ENCODE measurements at places on chromosomes 1 and 21.

- no peak for DNase-seq
These were observed 7.6 kb downstream of the PTGS2 start for GRCh38 chr1:186672596-186672995.

DNA sequence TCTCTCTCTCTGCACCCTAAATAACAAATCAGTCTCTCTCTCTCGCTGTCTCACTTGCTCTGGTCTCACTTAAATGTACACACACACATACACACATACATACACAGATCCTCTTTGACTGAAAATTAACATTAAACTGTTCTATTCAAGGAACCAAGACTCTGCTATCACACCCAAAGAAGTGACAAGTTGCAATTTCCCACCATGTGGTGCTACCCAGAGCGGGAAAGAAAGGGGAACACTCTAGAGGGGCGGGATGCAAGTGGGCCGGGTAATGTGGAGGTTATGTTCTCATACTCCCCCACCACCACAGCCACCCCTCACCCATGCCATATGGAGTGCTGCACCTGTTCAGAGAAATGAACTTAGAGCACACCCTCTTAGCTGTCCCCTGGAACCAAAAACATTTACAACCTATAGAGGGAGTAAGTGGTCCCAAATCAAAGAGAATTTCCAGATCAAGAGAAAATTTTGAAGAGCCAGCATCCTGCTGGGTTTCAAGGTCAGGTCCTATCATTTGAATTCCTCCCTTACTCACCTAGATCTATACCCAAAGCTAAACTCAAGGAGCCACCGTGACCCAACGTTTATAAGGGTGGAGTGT lies 319.4 kb downstream of the BRINP2 start:
- no peak for DNase-seq

DNA sequence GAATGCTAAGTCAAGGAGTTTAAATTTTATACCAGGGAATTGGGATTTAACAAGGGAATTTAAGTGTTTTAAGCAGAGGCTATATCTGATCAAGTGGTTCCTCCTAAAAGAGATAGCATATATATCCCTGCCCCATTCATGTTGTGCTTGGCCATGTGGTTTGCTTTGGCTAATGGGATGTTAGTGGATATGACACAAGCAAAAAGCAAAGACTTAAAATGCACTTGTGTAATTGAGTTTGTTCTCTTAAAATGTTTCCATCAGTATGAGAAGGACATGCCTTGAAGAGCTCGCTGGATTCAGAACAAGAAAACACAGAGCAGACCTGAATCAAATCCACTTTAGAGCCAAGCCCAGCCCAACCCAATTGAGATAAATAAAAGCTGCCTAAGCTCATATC lies 22.4 kb downstream of the C1orf87 start:
- no peak for DNase-seq

- DNase-seq = no peak
These were observed 42.4 kb upstream of the COA6 start for GRCh38 chr1:234330843-234331215.

GRCh38 chr1:196376630-196377328 lies 231.5 kb downstream of the KCNT2 start:
- DNase-seq = no peak

DNA sequence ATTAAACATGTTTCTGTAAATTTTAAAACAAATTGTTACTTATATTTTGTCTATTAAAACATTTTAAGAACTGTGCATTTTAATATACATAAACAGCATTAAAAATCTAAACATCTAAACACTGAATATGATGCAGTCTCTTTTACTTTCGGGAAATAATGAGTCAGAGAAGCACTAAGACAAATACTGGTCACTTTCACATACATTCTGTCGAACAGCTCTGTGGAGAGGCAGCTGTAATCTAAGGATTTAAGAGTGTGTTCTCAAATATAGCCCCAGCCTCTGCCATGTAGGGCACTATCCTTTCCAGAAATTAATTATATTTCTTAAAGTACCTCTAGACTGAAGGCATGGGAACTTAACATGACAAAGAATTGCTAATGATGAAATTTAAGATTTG lies 89.6 kb upstream of the PTGFR start:
- no peak for DNase-seq

GRCh38 chr1:236063919-236064673 lies 794 bp downstream of the NID1 start:
- DNase-seq = no peak

GRCh38 chr1:212950243-212951125 lies at the start of gene VASH2:
Gene VASH2 (plus strand): TSS chr1:212950541. CDS start chr1:212951543, 1,002 bp downstream.
- no peak for DNase-seq

DNA sequence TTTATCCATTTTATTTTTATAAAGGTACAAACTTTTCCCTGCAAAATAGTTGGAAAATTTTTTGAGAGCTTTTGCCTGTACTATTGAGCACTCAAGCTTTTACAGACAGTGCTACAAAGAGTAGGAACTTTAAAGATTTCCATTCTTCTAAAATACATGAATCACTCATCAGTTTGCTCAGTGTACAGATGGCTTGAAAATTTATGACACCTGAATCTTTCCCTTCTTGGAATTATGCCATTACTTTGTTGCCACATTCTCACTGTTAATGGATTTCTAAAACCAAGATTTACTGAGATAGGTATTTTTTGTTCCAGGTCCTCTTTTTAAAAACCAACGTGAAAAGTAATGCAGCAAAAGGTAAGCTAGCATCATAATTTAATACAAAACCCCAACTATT lies 76.0 kb downstream of the GPATCH2 start:
- DNase-seq = no peak

DNA sequence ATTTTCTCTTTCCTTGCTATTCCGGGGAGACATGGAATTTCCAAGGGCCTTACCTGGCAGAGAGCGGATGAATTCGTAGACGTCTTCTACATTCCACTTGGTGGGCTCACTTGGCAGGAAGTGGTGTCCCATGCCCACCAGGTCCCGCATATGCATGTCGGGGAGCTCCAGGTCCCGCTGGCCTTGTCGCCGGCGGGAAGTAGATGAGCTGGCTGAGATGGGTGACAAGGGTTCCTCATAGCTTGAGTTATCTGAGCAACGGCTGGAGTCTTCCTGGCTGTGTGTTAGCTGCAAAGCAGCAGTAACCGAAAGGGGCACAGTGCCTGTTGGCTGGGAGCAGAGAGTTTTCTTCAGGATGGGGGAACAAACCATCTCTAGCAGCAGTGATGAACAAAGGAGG lies 7.9 kb upstream of the A3GALT2 start:
- DNase-seq = no peak

DNA sequence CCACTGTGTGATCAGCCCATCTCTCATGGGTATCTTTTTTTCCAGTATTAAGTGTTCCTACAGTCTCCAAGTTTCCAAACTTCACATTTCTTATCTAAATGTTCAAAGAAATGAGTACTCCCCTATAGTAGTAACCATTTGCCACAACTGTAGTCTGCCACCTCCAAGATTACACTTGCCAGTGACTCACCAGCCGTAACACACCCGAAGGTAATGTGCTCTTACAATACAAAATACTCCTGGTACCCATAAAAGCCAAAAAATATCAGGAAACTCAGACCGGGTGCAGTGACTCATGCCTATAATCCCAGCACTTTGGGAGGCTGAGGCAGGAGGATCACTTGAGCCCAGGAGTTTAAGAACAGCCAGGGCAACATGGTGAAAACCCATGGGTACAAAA lies 20.5 kb upstream of the ZNF496 start:
- no peak for DNase-seq

DNA sequence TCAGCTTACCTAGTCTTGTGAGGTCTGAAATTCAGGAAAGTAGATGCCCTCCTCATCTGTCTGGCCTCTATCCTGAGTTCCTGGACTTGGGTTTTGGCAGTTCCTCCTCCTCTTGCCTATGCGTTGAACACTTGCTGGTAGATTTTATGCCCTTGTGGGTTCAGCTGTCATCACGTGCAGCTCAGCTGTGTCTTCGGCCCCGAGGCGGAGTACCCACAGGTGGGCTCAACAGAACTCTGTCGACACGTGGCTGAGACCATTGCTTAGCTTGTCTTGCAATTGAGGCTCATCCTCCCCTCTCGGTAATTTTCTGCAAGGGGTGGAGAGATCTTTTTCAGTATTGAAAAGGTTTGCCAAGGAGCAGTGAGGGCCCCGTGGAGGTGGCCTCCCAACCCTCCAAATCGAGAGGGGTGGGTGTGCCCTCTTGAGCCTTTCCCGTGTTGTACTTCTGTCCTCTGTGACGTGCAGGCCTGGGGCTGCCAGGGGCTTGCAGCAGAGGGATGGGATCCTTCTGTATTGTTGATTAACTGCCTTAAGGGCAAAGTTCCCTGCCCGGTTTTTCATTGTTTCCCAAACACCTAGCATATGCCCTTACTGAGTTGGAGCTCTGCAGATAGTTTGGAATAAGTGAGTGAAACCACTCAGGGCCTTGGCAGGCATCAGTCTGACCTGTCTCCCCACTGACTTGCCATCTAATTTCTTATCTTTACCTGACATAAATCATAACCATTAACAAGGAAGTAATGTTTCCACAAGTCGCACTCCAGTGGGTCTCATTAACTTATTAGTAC lies 2.9 kb downstream of the CENPS start:
- no peak for DNase-seq

GRCh38 chr21:32457360-32457840 lies 44.9 kb downstream of the EVA1C start:
- no peak for DNase-seq

- DNase-seq = no peak
These were observed 40.3 kb downstream of the DIRAS3 start for GRCh38 chr1:68010090-68010489.

DNA sequence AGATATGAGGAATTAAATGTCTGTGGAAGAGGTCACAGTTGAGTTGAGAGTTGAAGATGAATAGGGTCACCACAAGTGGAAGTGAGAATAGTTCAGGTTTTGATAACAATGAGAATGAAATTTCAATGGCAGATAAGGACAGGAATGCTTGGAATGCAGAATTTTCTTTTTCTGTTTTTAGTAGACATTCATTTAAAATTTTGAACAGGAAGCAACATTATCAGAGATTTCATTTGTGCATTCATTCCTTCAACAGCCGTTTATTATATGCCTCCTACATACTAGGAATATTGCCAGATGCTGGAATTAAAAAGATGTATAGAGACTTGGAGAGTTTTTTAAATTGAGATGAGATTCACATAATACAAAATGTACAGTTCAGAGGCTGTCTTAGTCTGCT lies 126.8 kb downstream of the ITSN1 start:
- no peak for DNase-seq

GRCh38 chr1:62391369-62391971 lies 45.4 kb upstream of the USP1 start:
- peak; percentile 2 for DNase-seq

GRCh38 chr1:156480016-156480370 lies 20.6 kb downstream of the MEF2D start:
- DNase-seq = no peak

GRCh38 chr1:239719642-239720258 lies 333.4 kb downstream of the CHRM3 start:
- peak; percentile 11 for DNase-seq

DNA sequence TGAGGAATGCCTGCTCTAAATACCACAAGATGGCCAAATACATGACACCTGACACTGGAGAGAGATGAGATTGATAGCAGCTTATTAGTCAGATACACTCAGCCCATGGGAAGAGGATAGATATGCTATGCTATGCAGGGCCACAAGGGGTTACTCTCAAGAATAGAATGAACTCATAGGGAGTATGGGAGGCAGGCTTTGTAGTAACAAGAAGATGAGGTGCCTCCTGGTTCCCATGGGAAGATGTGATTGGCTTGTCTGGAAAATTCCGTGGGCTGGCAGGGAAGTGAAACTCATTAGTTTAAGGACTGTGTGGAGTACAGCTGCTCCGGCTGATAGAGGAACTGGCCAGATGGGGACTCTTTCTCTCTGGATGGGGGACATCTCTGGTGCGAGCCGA lies 16.5 kb downstream of the CCDC30 start:
- no peak for DNase-seq

DNA sequence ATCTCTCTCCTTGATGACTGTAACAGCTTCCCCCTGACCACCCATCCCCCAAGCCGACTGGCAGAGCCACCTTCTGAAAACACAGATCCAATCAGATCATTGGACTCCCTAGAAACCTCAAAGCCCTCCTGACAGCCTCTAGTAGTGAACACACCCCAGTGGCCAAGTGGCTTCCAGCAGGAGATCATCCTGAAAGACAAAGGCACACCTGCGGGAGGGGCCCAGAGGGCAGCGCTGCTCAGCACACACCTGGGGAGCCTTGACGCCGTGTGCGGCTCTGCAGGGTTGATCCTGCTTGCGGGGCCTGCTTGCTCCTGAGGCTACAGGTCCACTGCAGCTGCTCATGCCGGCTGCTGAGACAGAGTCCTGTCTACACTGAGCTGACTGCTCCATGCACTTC lies 41.5 kb downstream of the SLC66A1 start:
- no peak for DNase-seq

- DNase-seq = no peak
These were observed 503.2 kb upstream of the CAMK1G start for GRCh38 chr1:209080170-209080781.

DNA sequence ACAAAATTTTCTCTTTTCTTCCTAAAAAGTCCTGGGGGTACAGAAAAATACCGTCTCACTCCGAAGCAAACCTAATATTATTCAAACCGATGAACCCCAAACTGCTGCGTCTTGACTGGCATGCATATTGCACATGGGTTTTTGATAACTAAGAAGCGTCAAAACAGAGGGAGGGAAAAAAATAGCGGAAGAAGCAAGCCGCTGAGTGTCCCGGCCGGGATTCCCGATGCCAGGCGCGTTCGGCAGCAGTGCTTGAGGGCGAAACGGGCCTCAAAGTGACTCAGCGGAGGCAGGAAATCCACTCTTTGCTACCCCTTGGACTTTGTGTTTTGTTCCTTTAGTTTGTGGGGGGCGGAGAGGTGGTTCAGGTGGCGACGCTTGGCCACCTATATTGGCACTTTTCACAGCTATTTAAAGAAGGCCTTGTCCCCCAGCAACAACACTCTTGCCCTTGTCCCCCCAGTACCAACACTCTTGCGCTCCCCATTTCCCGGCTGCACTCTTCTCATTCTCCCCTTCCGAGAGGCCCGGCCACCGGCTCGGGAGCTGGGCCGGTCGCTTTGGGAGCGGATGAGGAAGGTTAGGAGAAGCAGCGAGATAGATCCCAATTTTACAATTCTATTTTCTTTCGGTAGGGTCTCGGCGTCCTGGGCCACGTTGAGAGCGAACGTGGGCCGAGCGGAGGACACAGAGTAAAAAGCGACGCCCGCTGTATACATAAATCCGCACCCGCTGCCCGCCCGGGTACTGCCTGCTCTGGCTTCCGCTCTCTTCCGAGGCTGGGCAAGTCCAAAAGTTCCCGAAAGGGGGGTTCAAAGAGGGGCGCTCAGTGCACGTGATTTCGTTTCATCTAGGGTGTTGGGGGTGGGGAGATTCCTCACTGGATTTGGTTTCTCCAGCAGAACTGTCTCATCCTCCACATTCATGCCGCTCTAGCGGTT lies 2.5 kb downstream of the LMX1A start:
- DNase-seq = no peak

- no peak for DNase-seq
These were observed 51.9 kb downstream of the IL12RB2 start for GRCh38 chr1:67359592-67359991.

GRCh38 chr1:223715604-223716172 lies 3.3 kb downstream of the CAPN2 start:
- DNase-seq = no peak

DNA sequence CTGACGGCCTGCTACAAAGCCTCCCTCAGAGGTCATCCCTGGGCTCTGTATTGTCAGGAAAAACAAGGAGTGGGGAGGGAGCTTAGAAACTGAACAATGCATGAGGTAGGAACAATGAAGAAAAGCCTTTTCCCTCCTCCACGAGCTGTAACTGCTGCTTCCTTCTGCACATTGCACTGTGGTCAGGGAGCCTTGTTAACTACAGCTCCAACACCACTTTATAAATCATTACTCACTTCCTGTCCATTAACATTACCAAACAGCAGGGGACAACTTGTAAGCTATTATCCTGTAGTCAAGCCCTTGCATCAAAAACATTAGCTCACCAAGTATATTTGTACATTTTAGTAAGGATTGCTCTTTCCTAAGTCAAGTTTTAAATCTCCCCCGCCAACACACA lies 336.0 kb upstream of the NR5A2 start:
- no peak for DNase-seq
